Activated T-cell treated with anti-CD3 and anti-CD28 coated beads for 4 hours (primary cell): ENCODE measurements at places on chromosomes 5 and 9.

GRCh38 chr9:136995772-136996311, 526 bp downstream of the CLIC3 start:
- no peak for DNase-seq

GRCh38 chr9:8733131-8733954, 933.8 kb upstream of the DMAC1 start:
- DNase-seq = no peak

DNA sequence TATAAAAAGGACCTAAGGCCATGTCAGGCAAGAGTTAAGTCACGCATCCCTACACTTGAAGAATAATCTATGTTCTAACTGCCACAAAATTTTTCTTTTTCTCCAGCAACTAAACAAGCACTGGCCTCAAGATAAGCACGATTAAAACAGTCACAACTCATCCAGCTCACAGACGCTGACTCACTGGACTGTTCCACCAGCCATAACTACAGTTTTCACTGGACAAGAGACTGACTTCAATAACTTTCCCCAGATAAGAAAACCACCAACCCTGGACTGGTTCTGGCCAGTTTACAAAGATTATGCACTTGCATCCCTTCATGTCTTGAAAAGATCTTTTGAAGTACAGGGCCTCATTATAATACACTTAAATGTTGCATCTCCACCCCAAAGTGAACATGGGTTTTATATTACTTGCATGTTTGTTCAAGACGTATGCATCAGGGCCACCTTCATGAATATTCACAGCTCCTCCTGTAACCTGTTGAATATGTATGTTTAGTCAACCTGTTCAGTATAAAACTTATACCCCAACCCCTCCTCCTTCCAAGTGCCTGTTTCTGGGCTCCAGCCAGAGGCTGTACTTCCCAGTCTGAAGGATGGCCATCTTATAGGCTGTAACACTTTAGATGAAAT, 129.3 kb upstream of the EPB41L4A start:
- DNase-seq = no peak

DNA sequence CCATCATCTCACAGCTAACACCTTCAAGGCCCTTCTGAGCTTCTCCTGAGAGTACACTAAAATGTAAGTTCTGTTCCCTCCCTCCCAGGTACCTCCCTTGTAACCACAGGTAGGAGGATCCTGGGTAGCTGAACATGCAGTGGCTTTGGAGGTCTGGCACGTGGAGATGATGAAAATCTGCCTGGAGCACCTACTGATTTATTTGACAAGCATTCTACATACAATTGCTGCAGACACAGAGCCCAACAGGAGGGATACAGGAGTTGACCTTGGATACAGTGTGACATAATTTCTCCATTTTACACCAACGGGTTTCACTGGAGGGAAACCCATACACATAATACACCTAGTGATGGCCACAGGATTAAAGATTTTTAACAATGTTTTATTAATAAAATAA, 478.7 kb downstream of the SEMA5A start:
- no peak for DNase-seq
